HepG2 (cell line): ENCODE measurements at places on chromosomes 5 and 9.
A peak's percentile ranks its signal among the peaks of the same experiment; 100 is the strongest.

DNA sequence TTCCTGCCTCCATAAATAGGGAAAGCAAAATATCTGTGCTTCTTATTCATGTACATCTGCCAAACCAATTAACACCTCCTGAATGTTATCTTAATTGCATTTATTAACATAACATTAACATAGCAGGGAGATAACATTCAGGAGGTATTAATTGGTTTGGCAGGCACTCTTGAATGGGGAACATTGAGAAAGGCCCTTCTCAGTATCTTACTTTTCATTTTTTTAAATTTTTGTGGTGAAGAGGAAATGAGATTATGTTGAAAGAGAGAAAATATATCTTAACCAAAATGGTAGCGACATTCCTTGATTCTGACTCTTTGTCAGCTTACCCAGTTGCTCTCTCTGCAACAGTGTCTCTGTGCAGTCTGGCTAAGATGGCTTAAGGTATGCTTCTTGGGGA is 100.4 kb upstream of the TLE1 start:
- no peak for DNase-seq

GRCh38 chr9:15433661-15434060 is 11.0 kb downstream of the SNAPC3 start:
- no peak for DNase-seq

GRCh38 chr9:107447081-107447480 is 42.5 kb downstream of the KLF4 start:
- no peak for DNase-seq

DNA sequence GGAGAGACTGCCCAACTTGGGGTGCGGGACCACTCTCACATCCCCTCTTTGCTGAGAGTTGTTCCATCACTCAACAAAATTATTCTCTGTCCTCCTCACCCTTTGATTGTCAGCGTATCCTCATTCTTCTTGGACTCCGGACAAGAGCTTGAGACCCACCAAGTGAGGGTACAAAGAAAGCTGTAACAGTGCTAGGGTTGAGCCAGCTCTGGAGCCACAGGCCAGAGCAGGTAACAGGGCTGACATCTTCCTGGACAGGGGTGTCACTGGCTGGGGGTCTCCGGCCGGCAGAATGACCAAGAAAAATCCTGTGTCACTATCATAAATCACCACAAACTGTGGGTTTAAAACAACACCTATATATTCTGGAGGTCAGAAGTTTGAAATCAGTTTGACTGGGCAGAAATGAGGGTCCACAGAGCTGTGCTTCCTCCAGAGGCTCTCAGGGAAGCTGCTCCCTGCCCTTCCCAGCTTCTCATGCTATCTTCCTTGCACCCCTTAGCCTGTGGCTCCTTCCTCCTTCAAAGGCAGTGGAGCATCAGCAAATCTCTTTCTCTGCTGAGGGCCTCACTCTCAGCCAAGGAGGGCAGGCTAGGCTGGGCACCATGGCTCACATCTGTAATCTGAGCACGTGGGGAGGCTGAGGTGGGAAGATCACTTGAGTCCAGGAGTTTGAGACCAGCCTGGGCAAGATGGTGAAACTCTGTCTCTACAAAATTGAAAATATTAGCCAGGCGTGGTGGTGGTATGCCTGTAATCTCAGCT is 4.1 kb upstream of the BBLN start:
- no peak for DNase-seq

DNA sequence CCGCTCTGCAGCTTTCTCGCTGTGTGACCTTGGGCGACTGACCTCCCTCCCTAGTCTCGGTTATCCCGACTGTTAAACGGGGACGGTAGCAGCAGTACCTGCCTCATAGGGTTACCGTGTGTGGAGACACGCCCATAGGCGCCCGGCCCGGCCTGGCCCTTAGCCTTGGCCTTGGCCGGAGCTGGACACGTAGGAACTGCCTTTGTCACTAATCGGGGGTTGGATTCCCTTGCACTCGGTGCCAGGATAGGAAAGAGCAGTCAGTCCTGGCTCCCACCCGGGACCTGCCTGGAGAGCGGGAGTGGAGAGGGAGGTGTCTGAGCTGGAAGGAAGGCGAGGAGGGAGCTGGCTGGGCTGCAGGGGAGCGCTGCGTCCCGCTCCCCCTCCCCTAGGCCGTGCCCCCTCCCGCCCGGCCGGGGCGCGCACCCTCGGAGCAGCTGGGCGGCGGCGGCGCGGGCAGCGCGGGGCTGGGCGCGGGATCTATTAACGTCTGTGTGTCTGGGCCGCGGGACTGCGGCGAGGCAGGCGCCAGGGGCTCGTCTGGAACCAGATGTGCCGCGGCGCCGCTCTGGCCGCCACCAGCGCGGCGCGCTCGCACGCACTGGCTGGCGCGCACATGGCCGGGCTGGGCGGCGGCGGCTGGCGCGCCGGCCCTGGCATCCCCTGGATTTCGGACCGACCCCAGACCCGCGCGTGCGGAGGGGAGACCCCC is 31.7 kb downstream of the PRRX2 start:
- no peak for DNase-seq

GRCh38 chr9:126160067-126160853 is 166.4 kb upstream of the MVB12B start:
- DNase-seq = no peak

DNA sequence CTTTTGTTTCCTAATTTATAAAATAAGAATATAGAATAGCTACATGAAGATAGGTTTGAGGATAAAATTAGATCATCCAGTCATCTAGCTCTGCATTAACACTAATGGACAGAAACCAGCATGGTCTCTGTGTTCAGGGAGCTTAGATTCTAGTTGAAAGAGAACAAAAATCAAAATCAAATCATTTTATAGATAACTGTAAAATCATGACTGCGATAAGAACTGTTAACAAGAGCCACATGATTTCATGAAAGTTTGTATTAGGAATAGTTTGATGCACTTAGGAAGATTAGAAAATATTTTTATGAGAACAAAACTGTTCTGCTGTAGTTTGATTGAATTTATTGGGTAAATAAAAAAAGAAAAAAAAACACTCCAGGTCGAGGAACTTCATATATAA is 1074.7 kb downstream of the MAT2B start:
- DNase-seq = no peak

DNA sequence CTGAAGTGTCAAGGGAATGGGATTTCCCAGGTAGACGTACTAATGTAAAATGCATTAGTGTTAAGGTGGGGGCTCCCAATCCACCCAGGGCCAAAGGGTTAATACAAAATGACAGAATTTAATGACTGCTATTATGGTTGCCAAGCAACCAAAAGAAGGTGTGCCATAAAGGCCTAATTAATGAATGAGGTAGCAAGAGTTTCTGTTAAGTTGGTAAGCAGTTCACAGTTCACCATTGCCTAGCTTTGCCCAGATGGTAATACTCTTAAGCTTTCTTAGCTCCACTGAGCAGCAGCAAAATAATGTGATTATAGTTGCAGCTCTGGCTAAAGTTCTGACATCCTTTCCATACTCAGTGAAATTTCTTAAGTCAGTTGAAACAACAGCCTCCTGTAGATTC is 211.7 kb downstream of the DENND1A start:
- DNase-seq = no peak

DNA sequence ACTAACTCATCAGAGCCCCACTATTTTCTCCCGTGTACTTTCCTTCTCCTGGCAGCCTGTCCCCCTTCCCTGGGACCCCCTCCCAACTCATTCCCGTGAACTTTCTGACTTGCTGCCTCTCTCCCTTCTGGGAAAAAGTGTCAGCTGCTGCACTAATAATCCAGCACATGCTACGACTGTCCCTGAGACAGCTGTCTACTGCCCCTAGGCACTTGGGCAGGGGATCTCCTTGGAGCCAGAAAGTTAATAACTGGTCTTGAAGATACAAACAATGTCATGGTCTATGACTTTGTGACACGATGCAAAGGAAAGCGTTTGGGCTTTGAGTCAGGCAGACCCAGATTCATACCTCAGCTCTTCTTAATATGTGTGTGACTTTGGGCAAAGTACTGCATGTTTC is 10.1 kb upstream of the RNF183 start:
- DNase-seq = no peak

GRCh38 chr9:103949096-103949495 is 145.0 kb upstream of the SMC2 start:
- DNase-seq = no peak

DNA sequence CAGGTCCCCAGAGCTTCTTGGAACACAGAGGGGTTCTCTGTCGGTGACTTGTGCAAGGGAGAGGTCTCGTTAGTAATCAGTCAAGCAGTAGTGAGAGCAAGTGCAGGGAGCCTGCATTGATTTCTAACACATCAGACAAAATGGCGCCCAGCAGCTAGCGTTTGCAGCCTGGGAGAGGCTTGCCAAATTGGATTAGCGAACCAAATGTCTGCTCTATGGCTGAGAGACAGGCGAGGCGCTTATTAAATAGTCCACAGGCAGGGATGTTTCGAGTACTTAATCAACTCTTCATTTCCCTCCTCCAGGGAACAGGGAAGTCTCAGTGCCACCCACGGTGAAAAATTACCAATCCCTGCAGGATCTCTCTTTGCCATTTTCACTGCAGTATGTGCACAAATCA is 131.4 kb upstream of the SHB start:
- no peak for DNase-seq

GRCh38 chr9:91516777-91517176 is 93.1 kb upstream of the NFIL3 start:
- no peak for DNase-seq

DNA sequence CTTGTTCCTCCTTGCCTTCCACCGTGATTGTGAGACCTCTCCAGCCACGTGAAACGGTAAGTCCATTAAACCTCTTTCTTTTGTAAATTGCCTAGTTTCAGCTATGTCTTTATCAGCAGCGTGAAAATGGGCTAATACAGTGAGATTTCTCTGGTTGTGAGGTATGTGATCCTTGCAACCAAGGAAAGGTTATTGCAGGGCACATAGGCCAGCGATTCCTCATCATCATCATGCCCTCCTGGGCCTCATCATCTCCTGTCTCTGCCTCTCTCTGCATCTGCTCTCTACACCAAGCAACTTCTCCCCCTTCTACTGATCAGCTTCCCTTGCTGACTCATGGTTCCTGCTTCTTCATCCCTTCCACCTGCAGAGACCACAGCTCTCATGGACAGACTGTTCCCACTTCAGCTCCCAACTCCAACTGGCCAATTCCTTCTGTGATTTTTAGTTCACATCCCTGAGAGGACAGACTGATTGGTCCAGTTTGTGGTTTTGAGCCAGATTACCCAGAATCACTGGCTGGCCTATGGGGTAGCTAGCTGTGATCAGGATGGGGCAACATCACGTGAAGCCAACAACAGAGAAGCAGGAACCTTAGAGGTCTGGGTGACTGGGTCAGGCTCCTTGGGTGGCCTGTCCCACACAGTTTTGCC is 53.1 kb downstream of the LIX1 start:
- no peak for DNase-seq

GRCh38 chr5:125196481-125197111 is 450.2 kb upstream of the ZNF608 start:
- no peak for DNase-seq

DNA sequence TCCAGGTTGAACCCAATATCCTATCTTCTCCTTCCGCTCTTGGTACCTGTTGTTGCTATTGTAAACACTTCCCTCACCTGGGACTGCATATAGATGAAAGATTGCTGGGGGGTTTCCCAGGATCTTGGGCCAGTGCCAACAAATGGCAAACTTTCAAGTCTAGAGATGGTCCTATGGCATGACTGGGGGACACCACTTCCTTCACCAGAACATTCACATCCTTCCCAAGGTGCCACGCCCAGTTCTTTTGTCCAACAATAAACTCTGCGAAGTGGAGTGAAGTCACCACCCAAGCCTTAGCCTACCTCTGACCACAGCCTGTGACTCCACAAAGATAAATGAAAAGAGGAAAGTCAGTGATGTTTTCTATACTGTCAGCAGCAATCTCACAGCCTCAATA is 34.4 kb downstream of the DOCK8 start:
- DNase-seq = no peak

- DNase-seq = no peak
Observed at GRCh38 chr9:86099701-86100364, 475 bp upstream of the GOLM1 start.

DNA sequence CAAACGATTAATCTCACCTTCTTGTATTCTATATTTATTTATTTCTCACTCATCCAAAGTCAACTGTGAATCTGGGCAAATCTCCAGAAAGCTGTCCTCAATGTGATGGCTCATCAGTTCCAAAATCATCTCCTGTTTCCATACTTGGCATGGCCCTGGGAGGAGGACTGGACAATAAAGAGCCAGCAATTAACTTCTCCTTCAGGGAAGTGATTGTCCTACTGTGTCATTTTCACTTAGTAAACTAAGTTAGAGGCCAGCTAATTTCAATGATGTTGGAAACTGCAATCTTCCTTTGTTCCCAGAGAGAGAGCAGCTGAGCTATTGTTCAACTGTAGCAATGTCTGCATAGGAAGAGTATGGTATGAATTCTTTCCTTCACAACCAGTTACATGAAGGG is 17.5 kb downstream of the CDH12 start:
- no peak for DNase-seq

GRCh38 chr5:83993803-83994202 is 273.1 kb upstream of the HAPLN1 start:
- DNase-seq = no peak

- DNase-seq = no peak
Observed at GRCh38 chr5:68420476-68421344, 205.2 kb downstream of the PIK3R1 start.

- no peak for DNase-seq
Observed at GRCh38 chr9:116843863-116844620, 156.9 kb downstream of the TRIM32 start.

GRCh38 chr9:112558476-112558875 is 71.8 kb downstream of the KIAA1958 start:
- DNase-seq = no peak

DNA sequence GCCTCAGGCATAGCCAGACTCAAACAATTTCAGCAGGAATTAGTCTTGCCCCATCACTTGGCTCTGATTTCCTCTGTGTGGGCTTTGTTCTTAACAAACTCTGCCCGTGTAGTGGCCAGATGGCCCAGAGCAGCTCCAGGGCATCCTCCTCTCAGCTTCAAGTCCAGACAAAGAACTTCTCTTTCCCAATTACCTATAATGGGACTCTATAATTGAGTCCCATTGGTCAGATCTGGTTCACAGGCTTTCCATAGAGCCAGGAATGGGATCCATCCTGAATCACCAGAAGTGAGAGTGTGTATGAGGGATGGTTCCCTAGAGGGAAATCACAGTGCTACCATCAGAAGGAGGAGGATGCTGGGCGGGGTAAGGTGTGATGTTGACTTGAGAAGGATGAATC is 515.8 kb downstream of the KIF4B start:
- DNase-seq = no peak

DNA sequence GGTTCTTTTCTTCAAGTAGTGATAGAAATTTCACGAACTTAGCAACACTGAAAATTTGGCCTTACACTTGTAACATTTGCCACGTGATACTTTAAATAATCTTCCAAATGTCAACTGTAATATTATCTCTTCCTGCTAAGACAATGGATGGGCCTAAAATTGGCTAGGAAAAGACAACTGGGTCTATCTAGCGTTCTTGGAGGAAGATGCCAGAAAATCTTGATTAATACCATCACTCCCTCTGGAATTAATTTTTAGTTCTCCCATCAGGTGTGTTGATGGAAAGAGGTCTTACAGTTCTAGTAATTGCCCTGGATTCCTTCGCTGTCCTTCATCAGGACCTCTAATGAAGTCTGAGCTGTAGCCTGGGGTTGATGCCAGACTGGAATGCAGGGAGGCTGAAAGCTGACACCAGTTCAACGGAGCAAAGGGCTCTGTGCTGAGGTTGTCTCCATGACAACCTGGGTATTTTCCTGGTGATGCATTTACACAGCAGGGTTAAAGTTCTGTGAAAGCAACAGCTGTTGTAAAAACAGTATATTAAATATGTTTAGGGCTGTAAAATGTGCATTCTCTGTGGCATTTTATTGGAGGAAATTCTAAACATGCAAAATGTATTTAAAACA is 92.3 kb downstream of the GAS1 start:
- peak; percentile 58 for DNase-seq

- peak; percentile 68 for DNase-seq
Observed at GRCh38 chr5:42074353-42074752, 149.3 kb downstream of the FBXO4 start.
